Stimulated activated CD4-positive, alpha-beta T cell treated with anti-CD3 and anti-CD28 coated beads, Interleukin-4, amount 100 ng/mL, for 24 hours (primary cell): ENCODE measurements at places on chromosomes 12 and 14.
A peak's percentile ranks its signal among the peaks of the same experiment; 100 is the strongest.

- no peak for DNase-seq
These were observed 380.4 kb upstream of the DDHD1 start for GRCh38 chr14:53533384-53533970.

GRCh38 chr14:21509432-21510143 is 1.6 kb downstream of the METTL3 start:
- DNase-seq, result no peak

DNA sequence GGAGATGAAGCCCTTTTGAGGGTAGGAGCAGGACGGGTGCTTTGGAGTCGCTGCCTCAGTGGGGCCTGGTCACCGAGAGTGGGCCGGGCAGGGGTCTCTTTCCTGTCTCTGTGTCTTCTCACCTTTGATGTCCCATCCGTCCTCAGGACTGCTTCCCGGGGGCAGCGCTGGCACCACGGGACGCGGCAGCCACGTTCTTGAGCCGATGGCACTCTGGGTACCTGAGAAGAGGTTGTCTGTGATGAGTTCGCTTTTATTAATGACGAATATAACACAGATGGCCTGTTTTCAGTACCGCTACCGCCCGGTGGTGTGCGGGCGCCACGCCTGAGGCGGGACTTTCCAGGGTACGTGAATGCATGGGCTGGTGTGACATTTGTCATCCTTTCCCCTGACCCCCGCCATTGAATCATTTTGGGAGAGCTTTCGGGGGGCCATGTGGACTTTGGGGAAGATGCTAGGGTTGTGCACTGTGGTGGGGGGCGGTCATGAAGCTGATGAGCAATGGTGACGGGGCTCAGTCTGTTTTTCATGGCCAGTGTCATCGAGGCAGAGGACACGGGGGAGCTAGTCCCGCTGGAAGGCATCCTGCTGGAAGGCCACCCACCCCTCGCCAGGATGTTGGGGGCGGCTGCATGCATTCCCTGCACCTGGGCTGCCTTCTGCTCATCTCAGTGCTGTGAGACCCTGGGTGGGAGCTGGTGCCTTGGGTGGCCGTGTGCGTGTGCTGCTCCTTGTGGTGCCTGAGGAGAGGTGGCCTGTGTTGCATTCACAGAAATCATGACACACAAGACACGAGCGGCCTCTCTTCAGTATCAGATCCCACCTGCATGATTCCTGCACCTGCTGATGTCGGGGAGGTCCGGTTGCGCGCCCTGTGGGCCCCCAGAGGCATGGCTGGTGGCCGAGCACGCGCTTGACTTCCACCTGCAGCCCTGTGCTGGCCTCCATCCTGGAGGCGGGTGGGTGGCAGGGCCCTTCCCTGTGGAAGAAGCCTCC is 162.5 kb upstream of the RTL1 start:
- no peak for DNase-seq

DNA sequence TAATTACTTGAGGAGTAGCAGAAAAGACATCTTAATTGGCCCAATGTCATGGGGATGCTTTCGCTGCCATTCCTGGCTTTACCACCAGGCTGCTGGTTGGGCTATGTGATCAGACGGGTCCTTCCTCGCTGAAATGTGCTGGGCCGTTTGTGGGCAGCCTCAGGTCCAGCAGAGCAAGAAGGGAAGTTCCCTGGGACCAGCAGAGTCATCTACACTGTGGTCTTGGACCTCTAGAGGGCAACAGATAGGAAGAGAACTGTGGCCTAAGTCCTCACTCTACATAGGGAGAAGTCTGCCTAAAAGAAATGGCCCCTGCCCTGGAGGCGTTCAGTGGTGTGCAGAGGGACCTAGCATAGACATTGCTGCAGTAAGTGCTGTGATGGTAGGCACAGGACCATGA is 10.9 kb downstream of the EVL start:
- DNase-seq, result peak; percentile 47

DNA sequence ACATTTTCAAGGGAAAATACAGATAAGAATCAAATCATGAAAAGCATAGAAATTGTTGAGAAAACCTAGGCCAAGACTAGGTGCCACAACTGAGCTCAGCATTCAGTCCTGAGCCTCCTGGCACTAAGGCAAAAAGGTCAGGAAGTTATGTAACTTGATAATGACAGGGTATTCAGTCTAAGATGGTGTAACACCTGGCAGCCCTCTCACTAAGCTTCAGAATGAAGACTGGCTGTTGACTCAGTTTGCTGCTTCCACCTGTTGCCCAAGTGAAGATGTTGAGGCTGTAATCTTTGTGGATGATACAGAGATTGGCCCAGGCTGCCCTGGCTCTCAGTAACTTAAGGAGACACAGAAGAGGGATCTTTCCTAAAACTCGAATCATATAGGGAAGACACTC is 19.6 kb downstream of the PROX2 start:
- no peak for DNase-seq

GRCh38 chr12:132437943-132438700 is 51.8 kb upstream of the FBRSL1 start:
- DNase-seq, result no peak

- DNase-seq, result no peak
These were observed 47.6 kb upstream of the RBM19 start for GRCh38 chr12:114013575-114014345.

- no peak for DNase-seq
These were observed 82.1 kb downstream of the KIF26A start for GRCh38 chr14:104220215-104221070.

- no peak for DNase-seq
These were observed 80.0 kb downstream of the BTG1 start for GRCh38 chr12:92065639-92066038.

- DNase-seq, result no peak
These were observed 491.2 kb upstream of the FLRT2 start for GRCh38 chr14:85038526-85039352.

- no peak for DNase-seq
These were observed 43.4 kb downstream of the PSMA6 start for GRCh38 chr14:35335388-35336092.
